ENCODE measurements at places on chromosomes 16 and 17.

DNA sequence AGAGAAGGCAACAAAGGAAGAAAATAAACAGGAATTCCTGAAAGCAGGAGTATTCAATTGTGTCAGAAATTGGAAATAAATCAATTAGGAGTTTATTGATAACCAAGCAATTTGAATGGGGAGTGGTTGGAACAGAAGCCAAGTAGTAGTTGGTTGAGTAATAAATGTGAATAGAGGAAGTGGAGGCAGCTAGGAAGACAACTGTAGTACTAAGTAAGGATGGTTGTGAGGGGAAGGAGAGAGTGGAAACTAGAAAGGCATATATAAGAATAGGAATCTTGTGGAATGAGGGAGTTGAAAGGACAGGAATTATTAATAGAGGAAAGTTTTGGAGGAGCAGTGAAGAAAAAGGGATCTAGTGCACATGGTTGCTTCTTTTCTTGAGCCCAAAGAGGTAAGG, 34.4 kb downstream of the NFAT5 start:
- no peak for DNase-seq

GRCh38 chr17:44077595-44077909, 7.0 kb downstream of the G6PC3 start:
- DNase-seq, result no peak

DNA sequence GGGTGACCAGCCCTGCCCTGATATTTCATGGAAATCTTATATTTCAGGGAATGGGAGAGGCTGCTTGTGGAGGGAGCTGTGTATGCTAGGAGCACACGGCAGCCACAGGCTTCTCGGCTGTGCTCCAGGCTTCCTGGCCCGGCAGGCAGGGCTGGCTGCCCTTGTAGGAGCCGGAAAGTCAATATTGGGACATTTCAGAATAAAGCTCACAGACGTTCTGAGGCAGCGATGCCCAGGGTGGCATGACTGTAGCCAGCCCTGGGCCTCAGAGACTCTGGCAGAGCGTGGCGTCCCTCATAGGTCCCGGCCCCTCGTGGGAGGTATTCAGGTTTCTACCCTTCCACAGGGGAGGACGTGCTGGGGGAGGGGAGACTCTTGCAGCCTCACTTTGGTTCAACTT, 65.7 kb downstream of the BANP start:
- no peak for DNase-seq

GRCh38 chr16:87322833-87323726, 5.9 kb upstream of the C16orf95 start:
- no peak for DNase-seq

- DNase-seq, result peak; percentile 41
These were observed 800 bp downstream of the COX4I1 start for GRCh38 chr16:85800321-85800669.

DNA sequence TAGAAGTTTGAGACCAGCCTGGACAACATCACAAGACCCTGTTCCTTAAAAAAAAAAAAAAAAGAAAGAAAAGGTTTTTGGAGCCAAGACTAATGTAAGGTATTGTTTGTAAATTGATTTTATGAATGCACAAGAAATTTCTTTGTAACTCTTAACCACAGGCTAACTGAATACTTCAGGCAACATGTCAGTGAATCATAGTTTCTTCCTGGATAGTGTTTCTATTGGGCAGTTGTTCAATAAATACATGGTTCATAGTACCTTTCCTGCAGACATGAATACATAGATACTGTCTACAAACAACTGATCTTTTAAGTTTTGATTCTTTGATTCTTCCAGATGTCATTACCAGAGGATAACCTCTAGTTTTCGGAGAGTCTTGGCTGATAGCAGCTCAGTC, 11.6 kb downstream of the DDX42 start:
- DNase-seq, result no peak

GRCh38 chr17:17890773-17891759, 54.3 kb upstream of the SREBF1 start:
- peak; percentile 73 for DNase-seq

GRCh38 chr17:60327134-60327900, 64.6 kb downstream of the USP32 start:
- DNase-seq, result no peak

- peak; percentile 79 for DNase-seq
These were observed 72.3 kb downstream of the CDK5R1 start for GRCh38 chr17:32558997-32559650.

GRCh38 chr17:11948789-11949188, 48.5 kb downstream of the ZNF18 start:
- DNase-seq, result no peak

DNA sequence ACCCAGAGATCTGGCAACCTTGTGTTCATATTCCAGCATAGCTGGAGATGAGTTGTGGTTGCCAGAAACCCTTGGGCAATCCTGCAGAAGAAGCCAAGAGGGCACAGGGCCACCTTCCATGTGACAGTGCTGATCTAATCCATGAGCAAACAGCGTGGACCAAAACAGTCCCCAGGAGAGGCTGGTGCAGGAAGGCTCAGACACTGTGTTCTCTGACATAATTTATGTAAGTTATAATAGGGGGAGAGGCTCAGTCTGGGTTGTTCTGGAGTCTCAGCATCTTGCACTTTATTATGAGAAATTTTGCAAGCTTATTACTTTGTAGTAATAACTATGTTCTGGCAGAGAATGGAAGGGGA, 273.9 kb downstream of the HAPSTR1 start:
- DNase-seq, result no peak

GRCh38 chr17:65130832-65131231, 6.3 kb upstream of the RGS9 start:
- DNase-seq, result no peak

- DNase-seq, result no peak
These were observed 190.6 kb upstream of the HS3ST3A1 start for GRCh38 chr17:13792314-13792713.

DNA sequence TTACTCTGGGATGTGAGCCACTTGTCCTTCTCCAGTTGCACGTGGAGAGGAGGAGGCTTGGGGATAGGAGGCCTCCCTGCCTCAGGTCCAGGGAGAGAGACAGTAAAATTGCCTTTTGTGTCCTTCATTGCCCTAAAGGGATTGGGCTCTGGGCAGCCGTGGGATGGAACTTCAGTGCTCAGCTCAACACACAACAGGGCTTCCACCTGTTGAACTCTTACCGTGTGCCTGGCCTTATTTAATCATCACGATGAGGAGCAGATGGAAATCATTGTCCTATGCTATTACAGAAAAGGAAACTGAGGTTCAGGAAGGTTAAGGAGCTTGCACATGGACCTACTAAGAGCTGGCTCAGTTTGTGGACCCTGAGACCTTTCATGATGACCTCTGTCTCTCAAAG, 92.4 kb upstream of the CDC42EP4 start:
- no peak for DNase-seq

DNA sequence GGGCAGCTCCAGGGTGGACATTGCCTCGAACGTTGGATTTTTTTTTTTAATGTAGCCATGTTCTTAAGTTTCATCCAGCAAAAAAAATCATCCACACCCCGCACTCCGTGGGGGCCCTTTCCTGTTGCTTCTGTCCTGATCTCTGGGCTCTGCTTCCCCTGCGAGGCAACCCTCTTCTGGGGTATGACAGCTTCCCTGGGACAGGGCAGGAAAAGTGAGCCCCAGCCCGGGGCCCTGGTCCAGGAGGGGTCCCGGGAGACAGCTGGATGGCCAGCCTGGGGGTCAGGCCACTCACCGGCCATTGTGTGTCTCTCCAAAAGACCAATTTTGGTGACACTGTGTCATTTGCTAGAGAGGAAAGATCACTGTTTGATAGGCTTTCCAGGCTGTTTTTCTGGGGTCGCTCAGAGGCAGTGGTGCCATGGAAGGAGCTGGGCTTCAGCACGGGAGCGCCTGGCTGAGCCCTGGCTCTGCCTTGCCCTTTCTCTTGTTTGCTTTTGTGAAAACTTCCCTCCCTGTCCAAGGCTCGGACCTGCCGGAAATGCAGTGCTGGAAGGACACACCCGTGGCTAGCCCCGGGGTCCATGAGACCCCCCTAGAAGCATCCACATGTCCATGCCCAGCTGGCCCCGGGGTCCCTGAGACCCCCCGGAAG, 41.0 kb upstream of the CHMP6 start:
- DNase-seq, result no peak

GRCh38 chr16:3637371-3637923, 17.0 kb upstream of the DNASE1 start:
- DNase-seq, result peak; percentile 51

DNA sequence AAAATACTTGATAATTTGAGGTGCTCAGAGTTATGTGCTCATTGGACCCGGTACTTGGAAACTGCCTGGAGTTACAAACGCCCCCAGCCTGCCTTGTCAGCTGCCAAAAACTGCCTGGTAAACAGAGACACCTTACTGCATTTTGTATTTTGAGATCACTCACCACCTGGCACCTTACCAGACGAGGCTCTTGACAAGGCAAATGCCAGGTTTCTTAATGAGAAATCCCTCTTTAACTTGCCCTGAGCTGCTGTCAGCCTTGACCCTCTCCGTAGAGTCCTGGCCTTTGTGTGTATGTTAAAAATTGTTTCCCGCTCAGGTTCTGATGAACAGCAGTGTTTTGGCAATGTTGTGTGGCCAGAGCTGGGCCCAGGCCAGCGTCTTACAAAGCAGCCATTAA, 28.8 kb downstream of the SYT17 start:
- no peak for DNase-seq

GRCh38 chr17:39605492-39606433, 2.0 kb downstream of the NEUROD2 start:
- DNase-seq, result no peak

DNA sequence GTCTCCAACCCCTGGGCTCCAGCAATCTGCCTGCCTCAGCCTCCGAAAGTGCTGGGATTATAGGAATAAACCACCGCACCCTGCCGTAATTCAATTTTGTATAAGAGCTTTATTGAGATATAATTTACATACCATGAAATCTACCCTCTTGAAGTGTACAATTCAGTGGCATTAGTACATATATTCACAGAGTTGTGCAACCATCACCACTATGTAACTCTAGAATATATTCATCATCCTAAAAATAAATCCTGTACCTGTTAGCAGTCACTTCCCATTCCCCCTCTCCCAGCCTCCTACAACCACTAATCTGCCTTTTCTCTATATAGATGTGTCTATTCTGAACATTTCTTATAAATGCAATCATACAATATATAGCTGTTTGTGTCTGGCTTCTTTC, 26.1 kb downstream of the TOM1L2 start:
- DNase-seq, result no peak

- no peak for DNase-seq
These were observed 38.8 kb downstream of the NUP88 start for GRCh38 chr17:5380491-5381135.

DNA sequence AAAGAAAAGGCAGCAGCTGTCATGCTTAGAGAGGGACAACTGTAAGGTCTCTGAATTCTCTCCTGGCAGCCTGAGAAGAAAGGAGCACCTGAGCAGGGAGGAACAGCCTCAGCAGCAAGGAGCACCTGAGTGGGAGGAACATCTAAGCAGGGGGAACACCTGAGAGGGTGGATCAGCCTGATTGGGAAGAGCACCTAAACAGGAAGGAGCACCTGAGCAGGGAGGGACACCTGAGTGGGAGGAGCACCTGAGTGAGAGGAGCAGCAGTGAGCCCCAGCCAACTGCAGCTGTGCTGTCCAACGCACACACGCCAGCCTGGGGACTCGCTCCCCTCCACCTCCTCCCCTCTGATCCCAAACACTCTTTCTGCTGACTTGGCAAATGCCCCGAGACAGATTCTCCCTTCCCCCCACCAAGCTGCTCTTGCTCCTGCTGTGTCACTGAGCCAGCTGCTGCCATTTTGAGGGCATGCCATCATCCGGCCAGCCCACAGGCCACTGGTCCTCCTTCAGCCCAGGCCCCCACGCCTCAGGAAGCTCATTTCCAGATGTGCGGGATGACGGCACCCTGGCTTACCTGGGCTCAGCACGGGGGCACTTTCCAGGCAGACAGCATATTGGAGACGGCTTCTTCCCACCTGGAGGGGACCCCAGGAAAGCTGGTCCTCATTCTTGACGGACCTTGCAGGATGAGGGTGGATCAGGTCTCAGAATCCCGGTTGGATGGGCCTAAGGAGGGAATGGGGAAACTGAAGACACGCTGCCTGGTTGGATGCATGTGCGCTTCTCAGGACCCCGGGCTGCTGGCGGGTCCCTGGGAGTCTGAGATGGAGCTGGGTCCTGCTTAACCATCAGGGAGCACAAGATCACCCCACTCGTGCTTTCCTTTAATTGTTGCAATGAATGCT, 57.7 kb upstream of the RBFOX3 start:
- DNase-seq, result no peak

DNA sequence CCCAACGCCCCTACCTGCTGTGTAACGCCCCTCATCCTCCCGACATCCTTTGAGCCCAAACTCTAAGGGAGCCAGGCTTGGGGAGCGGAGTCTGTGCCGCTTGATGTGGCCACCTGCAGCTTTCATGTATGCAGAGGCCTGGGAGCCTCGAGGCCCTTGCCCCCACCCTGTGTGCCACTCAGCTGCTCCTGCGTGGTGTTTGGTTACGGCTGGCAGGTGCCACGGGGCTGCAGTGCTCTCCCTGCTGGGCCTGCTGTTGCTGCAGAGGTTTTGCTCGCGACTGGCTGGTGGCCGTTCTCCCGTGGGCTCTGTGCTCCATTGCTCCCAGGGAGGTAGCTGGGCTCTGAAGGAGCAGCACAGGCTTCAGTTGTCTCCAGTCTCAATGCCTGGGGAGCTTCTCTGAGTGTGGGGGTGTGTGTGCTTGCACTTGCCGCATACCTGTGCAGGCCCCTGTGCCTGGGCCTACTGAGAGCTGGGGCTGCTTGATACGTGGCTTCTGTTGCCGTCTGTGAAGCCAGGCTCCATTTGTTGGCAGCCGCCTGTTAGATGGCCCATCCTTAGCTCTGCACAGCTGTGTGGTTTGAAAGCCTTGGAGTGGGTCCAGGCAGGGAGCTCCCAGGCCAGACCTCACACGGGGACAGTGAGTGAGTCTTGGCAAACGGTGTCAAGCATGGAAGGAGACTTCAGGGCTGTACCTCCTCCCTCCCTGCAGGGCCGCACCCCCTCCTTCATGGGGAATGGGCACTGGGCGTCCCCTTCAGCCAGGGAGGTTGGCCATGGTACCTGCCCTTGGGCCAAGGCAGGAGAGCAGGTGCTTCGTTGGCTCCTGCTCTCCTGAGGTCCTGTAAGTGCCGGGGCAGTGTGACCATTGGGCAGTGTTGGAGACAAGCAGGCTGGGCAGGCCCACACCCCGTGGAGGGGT, 47.2 kb downstream of the PDPK1 start:
- no peak for DNase-seq

GRCh38 chr16:78490431-78490830, 391.0 kb downstream of the WWOX start:
- DNase-seq, result no peak

DNA sequence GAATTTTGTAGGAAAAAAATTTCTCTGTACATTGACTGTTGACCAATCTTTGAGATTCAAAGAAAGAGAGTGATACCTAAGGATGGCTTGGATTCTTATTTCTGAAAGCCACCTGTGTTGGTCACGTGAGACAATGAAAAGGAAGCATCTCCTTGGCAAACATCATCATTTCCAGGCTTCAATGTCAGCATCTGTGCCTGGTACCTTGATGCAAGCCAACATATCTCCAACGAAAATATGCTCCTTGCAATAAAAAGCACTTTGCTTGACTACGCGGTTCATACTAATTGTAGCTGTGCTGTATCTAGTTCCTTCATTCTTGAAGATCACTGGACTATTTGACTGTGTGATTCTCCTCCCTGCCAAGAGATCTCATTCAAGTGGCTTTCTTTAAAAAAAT, 503.4 kb upstream of the PSMD7 start:
- DNase-seq, result no peak
